ENCODE measurements at places on chromosomes 16 and 17. TPM values are rescaled to one million over a fixed set of nuclear protein-coding genes. Genes with fewer than 3 reads are reported as not detected.

The ANKRD40CL gene
- total RNA-seq, result not detected

The CD7 gene
- total RNA-seq, result not detected

The TAC4 gene
- total RNA-seq, result not detected

The HBM gene
- not detected for total RNA-seq

The KRTAP4-3 gene
- not detected for total RNA-seq

The LGALS9 gene
- 27.4 TPM for total RNA-seq

The PCYT2 gene
- 23.3 TPM for total RNA-seq

The GDPD3 gene
- total RNA-seq, result 1.7 TPM

The EVI2B gene
- 11.3 TPM for total RNA-seq

GRCh38 chr16:68229431-68230175 is 6.3 kb downstream of the ESRP2 start:
- H3K4me1 ChIP-seq, result peaks cover 30% of the 10 kb centered on the region
- no peaks in the 10 kb centered on the region for H3K27me3 ChIP-seq
- DNase-seq, result no peak
- no peak overlapping the region for H3K27ac ChIP-seq

DNA sequence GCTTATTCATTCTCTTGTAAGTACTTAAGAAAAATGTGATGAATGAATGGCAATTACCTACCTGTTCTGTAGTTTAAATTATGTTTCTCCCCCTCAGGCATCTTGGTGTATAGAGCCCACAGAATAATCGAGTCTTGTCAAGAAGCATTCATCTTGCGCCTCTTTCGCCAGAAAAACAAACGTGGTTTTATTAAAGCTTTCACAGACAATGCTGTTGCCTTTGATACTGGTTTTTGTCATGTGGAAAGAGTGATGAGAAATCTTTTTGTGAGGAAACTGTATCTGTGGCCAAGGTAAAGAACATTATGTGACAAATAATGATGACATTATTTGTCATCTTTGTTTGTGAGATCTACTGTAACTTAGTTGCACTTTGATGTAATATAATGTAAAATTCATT is 6.5 kb downstream of the ERCC4 start:
- H3K27me3 ChIP-seq, result no peaks in the 10 kb centered on the region
- H3K27ac ChIP-seq, result no peak overlapping the region
- H3K4me3 ChIP-seq, result no peak overlapping the region

- no peak overlapping the region for H3K4me3 ChIP-seq
- no peak for DNase-seq
- peak overlapping the region; percentile 21 for H3K27ac ChIP-seq
- H3K36me3 ChIP-seq, result peaks cover 37% of the 10 kb centered on the region
Observed at GRCh38 chr16:57994778-57995177, 5.7 kb downstream of the ZNF319 start.

GRCh38 chr17:68497885-68498319 is 14.3 kb upstream of the PRKAR1A start:
- H3K27me3 ChIP-seq, result no peaks in the 10 kb centered on the region
- peak overlapping the region; percentile 0 for H3K4me3 ChIP-seq
- DNase-seq, result no peak
- peak overlapping the region; percentile 87 for H3K27ac ChIP-seq

DNA sequence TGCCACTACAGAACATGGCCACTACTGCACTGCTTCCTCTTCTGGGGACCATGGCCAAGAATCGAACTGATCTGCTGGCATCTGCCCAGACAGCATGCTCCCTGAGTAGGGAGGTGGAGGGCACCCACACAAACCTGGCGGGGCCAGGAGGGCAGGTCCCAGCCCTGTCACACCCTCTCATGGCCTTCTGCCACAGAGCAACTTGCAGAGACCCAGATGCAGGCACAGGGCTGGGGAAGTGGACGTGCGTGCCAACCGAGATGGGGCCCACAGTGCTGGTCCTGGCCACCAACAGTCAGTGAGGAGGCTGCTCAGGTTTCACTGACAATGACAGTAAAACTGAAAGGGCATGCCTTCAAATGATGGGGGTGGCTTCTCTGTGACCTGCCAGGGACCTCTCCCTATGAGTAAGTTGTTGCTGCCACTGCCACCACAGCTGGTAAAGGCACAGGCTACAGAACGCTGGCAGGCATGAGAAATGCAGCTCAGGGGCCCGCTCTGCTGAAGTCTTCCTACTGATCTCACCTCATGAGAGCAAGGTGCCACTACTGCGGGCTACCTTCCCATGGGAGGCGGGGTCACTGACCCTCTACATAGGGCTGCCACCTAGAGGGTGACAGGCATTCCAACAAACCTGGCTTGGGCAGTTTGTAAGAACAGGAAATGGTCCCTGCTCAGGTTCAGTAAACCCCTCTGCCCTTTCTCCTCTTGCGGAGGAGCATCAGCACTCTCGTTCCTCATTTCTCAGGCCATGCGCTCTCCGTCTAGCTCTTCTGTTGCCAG is 15.5 kb downstream of the HIC1 start:
- peaks cover 7% of the 10 kb centered on the region for H3K36me3 ChIP-seq
- DNase-seq, result no peak
- no peaks in the 10 kb centered on the region for H3K4me1 ChIP-seq
- peak overlapping the region; percentile 69 for H3K27ac ChIP-seq

DNA sequence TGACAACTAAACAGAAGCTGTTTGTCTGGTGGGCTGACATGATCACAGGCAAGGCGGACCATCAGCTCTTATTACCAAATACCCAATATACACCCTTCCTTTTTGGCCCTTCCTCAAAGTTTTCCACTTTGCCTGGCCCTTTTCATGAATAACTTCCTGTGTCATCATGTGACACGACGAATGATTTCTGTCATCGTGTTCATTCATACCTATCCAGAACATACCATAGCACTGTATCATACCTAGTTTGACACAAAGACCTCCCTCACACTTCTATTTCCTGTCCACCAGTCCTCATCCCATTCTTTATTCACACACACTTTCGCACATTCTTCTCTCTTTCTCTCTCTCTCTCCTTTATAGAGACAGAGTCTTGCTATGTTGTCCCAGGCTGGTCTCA is 131.8 kb downstream of the STX8 start:
- H3K27ac ChIP-seq, result no peak overlapping the region
- H3K36me3 ChIP-seq, result no peaks in the 10 kb centered on the region
- DNase-seq, result no peak
- no peaks in the 10 kb centered on the region for H3K27me3 ChIP-seq

DNA sequence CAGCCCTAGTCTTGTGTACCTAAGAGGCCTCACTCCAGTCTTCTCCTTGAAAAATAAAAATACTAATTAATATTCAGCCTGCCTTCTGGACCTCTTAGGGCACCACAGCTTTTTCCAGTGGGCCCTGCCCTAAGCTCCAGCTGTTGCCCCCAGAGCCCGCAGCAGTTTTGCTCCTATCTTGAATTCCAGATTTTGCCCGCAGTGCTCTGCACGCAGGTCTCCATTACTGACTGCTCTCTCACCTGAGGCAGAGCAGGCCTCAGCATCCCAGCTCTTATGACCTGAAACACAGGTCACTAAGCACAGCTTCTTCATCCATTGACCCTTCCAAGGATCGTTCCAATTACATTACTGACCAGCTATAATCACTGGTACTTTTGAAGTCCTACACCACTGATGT is 28.4 kb upstream of the NAGLU start:
- peaks cover 75% of the 10 kb centered on the region for H3K36me3 ChIP-seq
- peaks cover 7% of the 10 kb centered on the region for H3K4me1 ChIP-seq
- H3K27me3 ChIP-seq, result no peaks in the 10 kb centered on the region
- H3K27ac ChIP-seq, result no peak overlapping the region

DNA sequence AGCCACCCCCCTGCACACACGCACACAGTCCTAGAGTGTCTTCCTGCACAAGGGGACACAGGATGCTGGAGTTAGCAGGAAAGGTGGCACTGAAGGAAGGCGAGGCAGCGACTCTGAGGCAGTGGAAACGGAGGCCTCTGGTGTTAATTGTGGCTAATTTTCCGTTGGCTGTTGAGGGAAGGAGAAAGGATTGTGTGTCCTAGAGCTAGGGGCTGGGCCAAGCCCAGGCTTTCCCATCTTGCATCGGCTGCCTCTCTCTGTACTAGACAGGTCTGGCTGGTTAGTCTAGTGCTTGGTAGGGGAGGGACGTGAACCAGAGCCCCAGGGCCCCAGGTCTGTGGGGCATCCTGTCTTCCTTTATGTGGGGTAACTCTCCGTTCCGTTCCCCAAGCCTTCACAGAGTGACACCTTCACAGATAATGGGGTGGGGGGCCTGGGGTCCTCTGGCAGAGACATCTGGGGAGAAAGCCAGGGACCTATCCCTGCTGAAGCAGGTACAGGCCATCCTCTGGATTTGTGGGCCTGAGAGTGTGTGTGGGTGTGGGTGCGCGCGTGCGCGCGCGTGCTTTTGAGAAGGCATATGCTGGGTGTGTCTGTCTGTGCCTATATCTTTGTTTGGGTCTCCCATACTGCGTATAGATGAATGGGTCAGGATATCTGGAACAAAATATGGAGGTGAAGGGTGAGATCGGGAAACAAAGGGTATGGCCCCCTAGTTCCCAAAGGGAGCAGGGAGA is at the start of gene CHD3:
CHD3 (plus strand) TSS at position 606 of the 737 bp plus-strand sequence. CDS start 212 bp downstream, outside the sequence.
- H3K27ac ChIP-seq, result peak within 1 kb of the TSS; percentile 88
- DNase-seq, result no peak
- peak within 1 kb of the TSS; percentile 87 for H3K4me3 ChIP-seq
- H3K27me3 ChIP-seq, result no peaks in the 10 kb centered on the region
- peaks cover 47% of the 10 kb centered on the region for H3K4me1 ChIP-seq
- H3K36me3 ChIP-seq, result peaks cover 7% of the 10 kb centered on the region

DNA sequence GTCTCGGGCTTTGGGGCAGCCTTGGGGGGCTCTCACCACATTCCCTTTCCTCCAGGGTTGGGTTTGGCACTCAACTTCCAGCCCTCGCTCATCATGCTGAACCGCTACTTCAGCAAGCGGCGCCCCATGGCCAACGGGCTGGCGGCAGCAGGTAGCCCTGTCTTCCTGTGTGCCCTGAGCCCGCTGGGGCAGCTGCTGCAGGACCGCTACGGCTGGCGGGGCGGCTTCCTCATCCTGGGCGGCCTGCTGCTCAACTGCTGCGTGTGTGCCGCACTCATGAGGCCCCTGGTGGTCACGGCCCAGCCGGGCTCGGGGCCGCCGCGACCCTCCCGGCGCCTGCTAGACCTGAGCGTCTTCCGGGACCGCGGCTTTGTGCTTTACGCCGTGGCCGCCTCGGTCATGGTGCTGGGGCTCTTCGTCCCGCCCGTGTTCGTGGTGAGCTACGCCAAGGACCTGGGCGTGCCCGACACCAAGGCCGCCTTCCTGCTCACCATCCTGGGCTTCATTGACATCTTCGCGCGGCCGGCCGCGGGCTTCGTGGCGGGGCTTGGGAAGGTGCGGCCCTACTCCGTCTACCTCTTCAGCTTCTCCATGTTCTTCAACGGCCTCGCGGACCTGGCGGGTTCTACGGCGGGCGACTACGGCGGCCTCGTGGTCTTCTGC is 8.4 kb downstream of the SLC16A3 start:
- no peaks in the 10 kb centered on the region for H3K4me1 ChIP-seq
- no peaks in the 10 kb centered on the region for H3K27me3 ChIP-seq
- peaks cover 3% of the 10 kb centered on the region for H3K36me3 ChIP-seq
- H3K27ac ChIP-seq, result no peak overlapping the region
- H3K4me3 ChIP-seq, result no peak overlapping the region
- DNase-seq, result no peak

GRCh38 chr17:7249214-7249613 is 2.3 kb downstream of the CTDNEP1 start:
- H3K27me3 ChIP-seq, result no peaks in the 10 kb centered on the region
- peaks cover 30% of the 10 kb centered on the region for H3K36me3 ChIP-seq
- H3K27ac ChIP-seq, result peak overlapping the region; percentile 99
- no peaks in the 10 kb centered on the region for H3K4me1 ChIP-seq
- no peak for DNase-seq

DNA sequence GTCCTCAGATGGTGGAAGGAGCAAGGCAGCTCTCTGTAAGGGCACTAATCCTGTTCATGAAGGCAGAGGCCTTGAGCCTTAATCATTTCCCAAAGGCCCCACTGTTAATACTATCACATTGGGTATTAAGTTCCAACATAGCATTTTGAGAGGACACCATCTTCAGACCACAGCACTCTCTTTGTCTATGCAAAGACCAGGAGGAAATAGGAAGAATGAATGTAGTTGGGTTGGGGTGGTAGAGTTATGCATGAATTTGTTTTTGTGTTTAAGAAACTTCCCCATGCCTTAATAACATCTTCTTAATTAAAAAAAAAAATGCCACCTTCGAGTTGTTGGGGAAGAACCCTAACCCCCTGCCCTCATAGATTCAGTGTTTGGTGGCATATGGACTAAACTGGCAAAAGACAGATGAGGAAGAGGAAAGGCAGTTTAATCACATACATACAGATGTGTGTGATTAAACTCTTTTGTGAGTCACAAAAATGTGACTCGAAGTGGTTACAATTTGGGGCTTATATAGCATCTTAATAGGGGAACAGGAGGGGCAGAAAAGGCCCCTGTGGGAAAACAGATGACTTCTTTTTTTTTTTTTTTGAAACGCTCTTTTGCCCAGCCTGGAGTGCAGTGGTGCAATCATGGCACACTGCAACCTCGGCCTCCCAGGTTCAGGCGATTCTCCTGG is 35.0 kb upstream of the SLC5A10 start:
- no peak for DNase-seq
- peaks cover 14% of the 10 kb centered on the region for H3K4me1 ChIP-seq
- peaks cover 21% of the 10 kb centered on the region for H3K36me3 ChIP-seq
- H3K4me3 ChIP-seq, result no peak overlapping the region

DNA sequence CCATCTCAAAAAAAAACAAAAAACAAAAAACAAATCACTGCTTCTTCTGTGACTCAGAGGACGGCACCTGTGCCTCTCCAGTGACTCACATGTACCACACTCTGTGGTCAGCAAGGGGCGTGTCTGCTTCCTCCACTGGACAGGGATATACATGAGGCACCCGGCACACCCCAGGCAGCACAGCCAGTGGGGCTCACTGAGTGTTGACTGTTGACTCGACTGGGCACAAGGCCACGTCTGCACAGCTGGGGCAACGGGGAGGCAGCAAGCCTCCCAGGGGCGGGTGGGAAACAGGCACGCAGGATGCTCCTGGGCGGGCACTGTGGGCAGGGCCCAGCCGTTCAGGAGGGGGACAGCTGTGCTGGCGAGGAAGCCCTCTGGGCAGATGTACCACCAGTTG is 64.1 kb downstream of the TIMM22 start:
- H3K4me1 ChIP-seq, result no peaks in the 10 kb centered on the region
- peak; percentile 67 for DNase-seq
- no peak overlapping the region for H3K27ac ChIP-seq
- no peaks in the 10 kb centered on the region for H3K27me3 ChIP-seq
- H3K36me3 ChIP-seq, result peaks cover 51% of the 10 kb centered on the region

DNA sequence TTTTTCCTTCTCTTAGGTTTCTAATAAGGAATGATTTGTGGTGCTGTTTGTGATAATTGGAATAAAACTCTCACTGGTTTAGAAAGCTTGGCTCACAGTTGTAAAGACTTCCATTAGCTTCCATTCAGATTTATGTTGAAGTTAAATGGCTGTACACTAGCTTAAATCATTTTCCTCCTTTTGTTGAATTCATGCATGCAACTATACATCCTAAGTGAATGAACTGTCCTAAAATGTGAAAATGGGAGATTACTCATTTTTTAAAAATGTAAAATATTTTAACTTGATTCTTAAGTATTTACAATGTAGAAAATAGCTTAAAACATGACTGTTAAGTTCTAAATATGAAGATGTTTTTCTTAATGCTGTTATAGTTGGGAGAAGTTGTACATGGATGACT is 15.2 kb downstream of the PRKCA start:
- H3K4me3 ChIP-seq, result no peak overlapping the region
- H3K36me3 ChIP-seq, result no peaks in the 10 kb centered on the region
- no peak for DNase-seq
- no peak overlapping the region for H3K27ac ChIP-seq
- peaks cover 7% of the 10 kb centered on the region for H3K4me1 ChIP-seq
- H3K27me3 ChIP-seq, result no peaks in the 10 kb centered on the region
